ENCODE measurements at places on chromosomes 7 and 10.

GRCh38 chr10:118209215-118209614 lies 132.9 kb downstream of the FAM204A start:
- DNase-seq: peak; percentile 53

DNA sequence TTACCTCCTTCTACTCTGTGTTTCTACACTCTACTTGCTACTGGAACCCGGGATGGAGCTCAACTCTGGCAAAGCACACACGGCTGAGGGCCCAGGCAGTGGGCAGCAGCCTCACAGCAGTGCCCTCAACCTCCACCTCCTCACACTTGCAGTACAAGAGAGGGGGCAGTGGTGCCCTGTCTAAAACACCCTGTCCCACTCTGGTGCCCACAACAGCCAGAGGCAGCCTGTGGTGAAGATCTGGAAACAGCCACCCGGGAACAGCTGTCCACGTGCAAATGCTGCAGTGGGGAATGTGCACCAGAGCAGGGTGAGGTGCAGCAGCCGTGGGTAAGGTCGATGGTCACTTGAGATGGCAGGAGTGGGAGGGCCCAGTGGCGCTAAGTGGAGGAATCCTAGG lies 13.7 kb downstream of the MAT1A start:
- no peak for DNase-seq

DNA sequence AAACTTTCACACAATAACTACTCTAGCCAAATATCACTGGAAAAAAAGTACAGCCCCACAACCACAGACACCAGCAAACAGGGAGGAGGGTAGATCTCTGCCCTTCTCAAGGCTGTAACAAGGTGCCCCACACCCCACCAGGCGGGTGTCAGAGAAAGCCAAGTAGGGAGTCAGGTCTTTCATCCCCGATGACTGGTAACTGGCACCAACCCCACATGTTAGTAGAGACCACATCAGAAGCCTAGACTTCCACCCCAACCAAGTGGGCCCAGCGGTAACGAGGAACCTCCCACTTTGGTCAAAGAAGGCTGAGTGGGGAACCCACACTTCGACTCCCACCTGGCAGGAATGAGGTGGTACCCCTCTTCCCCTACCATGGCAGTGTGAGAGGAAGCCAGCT lies 16.4 kb upstream of the RUFY2 start:
- DNase-seq: no peak

- DNase-seq: no peak
Observed at GRCh38 chr10:117656385-117657367, 114.1 kb downstream of the EMX2 start.

DNA sequence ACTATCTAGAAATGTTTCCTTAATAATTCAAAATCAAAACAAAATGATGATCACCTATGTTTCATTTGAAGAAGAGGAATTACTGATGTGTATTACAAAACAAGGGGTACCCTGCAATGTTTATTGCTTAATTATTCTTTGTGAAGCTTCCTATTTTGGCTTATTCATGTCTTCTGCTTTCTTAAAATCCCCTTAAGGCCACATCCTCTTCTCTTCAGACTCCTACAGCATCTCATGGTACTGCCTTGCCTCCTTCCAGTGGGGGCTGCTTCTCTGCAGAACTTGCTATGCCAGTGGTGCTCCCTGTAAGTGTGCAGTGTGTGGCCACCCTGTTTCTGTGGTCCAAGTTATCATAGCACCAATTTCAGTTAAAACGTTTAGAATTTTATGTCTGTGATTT lies 35.0 kb downstream of the CCDC146 start:
- no peak for DNase-seq

GRCh38 chr7:7924303-7924702 lies 44.3 kb upstream of the GLCCI1 start:
- DNase-seq: no peak

DNA sequence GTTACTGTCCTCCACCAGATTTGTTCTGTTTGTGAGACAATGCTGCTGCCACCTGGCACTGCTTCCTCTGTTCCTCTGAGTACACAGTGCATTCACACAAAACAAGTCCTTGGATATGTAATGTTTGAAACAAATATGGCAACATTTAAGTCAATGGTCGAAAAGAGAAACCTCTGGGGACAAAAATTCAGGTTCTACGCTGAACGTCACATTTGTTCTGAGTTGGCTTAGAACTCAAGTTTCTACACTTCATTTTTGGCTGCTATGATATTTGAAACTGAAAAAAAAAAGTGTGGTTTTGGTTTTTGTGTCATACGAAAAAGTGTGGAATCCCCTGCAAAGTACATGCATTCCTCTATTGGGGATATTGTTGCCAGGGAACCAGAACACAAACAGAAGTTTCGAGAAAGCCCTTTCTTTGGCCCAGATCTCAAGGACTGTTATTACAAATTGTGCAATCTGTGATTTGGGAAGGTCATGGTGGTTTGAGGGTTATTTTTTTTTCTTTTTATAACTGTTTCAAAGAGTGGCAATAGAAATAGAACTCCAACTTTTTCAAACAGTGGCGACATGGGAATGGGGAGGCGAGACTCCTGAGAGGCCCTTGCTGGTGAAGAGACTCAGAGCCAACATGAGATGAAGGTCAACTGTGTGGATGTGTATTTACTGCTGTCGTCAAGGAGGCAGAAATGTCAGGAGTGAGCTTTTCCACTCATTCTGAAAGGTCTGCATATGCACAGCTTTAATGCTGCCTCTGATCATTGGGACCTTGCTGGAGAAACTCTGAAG lies 127.5 kb downstream of the CUBN start:
- DNase-seq: no peak

- no peak for DNase-seq
Observed at GRCh38 chr10:127018298-127018650, 113.0 kb downstream of the DOCK1 start.

- DNase-seq: no peak
Observed at GRCh38 chr7:98202367-98203195, 8.7 kb upstream of the BHLHA15 start.

- DNase-seq: no peak
Observed at GRCh38 chr10:100693821-100694220, 51.6 kb upstream of the PAX2 start.

DNA sequence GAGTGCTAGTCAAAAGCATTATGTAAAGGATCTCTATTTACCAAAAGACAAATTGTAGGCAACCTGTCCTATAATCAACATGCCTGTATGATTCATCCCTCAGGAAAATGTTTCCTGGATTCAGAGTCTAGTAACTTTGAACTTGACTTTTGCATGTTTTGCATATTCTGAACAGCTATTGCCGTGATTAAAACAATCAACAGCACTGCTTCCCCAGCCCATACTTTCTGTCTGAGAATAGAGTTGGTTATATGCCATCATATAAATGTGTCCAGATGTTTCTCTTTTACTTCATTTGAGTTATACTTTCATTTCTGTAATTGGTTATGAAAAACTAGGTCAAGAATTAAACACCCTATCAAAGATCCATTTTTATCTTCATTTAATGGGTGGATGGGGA lies 83.5 kb downstream of the ZMYND11 start:
- no peak for DNase-seq

DNA sequence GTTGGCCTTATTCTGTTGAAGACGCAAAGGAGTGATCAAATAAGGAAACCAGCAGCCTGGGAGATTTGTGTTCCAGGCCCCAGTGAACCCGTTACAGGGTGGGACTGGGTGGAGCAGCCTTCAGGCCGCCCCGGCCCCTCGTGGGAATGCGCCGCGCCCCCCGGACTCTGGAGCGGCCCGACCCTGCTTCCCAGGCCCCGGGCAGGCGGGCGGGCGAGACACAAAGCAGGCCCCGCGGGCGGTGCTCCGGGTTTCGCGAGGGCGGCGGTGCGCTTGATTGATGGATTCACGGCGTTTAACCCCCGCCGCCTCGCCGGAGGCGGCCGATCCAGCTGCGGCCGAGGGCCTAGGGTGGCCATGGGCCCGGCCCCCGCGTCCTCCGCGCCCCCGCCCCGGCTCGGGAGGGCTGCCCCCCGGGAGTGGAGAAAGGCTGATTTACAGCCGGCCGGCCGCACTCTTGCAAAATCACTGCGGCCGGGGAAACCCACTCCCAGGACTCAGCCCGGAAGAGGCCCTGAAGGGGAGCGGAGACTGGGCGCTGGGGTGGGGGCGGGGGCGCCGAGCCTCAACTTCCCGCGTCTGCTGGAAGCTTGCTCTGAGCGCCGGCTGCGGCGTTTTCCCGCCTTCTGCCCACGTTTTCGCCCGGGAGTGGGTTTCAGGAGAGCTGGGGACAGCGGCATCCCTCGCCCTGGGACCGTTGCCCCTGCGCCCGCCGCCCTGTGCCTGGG lies 299.6 kb upstream of the NFE2L3 start:
- DNase-seq: no peak

- DNase-seq: peak; percentile 59
Observed at GRCh38 chr10:70815504-70816219, at the start of gene SGPL1. Gene SGPL1, plus strand, starts transcription at chr10:70815948. Its CDS starts 906 bp downstream, at chr10:70816854.

GRCh38 chr10:124429576-124429975 lies 10.9 kb upstream of the OAT start:
- DNase-seq: no peak

- no peak for DNase-seq
Observed at GRCh38 chr10:62769574-62770242, 34.8 kb upstream of the ADO start.

GRCh38 chr7:154744861-154745258 lies 258.1 kb downstream of the PAXIP1 start:
- DNase-seq: no peak

DNA sequence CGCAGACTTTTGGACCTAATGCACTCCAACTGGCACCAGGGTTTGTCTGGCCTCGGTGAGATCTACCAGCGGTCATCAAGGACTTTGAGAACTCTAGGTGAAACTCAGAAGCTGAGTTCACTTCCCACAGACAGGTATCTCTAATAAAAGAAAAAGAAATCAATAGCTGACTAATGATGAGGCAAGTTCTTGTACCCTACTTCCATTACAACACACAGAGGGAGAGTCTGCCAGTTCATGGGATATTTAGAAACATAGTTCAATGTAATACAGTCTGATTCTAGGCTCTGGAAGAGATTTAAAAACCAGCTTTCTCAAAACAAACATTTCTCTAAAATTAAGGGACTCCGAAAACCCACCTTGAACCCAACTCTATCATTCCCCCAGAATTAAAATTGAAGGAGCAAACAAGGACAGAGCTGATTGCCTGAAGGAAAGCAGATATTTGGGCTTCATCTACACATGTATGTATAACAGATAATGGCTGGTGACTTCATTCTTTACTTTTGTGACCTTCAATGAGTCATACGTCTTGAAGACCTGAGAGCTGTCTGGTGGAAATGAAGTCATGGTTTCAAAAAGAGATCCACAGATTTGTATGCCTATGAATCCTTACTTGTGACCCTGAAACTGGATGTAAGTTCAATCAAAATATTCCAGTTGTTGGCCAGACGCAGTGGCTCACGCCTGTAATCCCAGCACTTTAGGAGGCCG lies 2.7 kb upstream of the PNLIPRP1 start:
- no peak for DNase-seq

DNA sequence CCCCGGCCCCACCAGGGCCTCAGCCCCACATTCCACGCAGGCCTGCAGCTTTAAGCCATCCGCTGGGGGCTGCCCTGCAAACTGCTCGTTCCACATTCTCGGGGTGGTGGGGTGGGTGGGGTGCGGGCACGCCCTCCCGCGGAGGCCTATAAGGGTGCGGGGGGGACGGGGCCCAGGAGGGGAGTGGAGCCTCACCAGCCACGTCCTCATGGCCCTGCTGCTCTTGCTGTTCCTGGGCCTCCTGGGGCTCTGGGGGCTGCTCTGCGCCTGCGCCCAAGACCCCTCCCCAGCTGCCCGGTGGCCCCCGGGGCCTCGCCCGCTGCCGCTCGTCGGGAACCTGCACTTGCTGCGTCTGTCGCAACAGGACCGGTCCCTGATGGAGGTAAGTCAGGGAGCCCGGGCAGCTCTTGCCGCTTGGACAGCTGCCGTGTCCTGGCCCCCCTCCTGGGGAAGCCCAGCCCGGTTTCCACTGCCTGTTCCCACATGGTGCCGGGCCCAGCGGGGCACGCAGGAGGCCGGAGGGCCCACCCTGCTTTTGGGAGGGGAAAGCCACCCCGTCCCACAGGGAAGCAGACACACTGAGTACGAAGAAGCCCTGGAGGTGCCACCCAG lies at the start of gene CYP2W1:
Gene CYP2W1 (plus strand): TSS at position 178 of the 612 bp plus-strand sequence. CDS start 31 bp downstream, at position 209.
- no peak for DNase-seq

- DNase-seq: peak; percentile 81
Observed at GRCh38 chr7:100865938-100866728, 1.1 kb upstream of the TRIP6 start.

GRCh38 chr10:7354330-7355047 lies 56.3 kb downstream of the SFMBT2 start:
- no peak for DNase-seq

DNA sequence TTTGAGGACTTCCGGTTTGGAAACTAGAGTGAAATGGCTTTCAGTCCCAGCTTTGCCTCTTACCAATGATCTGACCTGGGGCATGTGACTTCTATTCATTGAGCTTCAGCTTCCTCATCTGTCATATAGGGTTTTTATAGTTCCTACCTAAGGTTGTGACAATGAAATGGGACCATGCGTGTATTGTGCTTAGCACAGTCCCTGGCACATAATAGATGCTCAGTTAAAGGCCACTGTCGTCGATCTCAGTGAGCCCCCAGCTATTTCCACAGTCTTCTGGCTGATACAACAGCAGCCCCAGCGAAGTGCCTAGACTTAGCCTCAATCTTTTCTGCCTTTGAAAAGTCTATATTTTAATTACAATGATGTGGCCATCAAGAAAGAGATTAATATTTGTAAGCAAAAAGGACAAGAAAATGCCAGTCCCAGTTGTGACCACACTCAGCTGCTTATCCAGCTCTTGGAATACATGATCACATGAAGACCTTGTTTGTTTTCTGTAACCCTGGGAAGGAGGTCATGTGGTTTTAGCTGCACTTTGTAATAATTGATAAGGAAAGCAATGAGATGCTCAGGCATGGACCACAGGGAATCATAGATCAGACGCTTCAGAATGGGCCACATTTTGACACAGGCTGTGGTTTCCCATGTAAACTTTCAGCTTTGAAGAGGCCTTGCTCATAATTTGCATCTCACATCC lies 44.6 kb downstream of the VWA2 start:
- no peak for DNase-seq

- DNase-seq: no peak
Observed at GRCh38 chr10:20963721-20964595, 66.8 kb upstream of the NEBL start.

DNA sequence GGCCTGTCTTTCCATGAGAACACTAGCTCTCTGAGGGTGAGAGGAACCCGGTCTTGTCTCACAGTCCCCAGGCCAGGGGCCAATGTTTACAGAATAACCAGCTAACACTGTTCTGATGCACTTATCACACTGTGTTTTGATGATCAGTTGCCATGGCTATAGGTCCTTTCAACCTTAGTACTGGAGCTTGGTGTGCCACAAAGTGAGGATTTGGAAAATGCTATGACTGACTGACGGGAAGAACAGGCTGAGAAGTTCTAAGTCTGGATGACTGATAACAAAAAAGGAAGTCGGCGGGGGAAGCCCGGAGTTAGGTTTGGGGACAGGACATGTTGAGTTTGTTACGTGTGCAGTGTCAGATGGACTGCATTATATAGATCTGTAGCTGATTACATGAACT lies 141.8 kb downstream of the CTTNBP2 start:
- DNase-seq: no peak

- DNase-seq: no peak
Observed at GRCh38 chr10:17379151-17379690, 75.2 kb downstream of the ST8SIA6 start.
